Daoy (cell line): ENCODE measurements at places on chromosomes 4 and X.

GRCh38 chr4:119284876-119285780 lies 36.8 kb downstream of the FABP2 start:
- DNase-seq, result no peak

- DNase-seq, result no peak
Measured at GRCh38 chr4:120055162-120055561, 11.5 kb downstream of the MAD2L1 start.

GRCh38 chr4:67744561-67745283 lies 9.5 kb downstream of the GNRHR start:
- no peak for DNase-seq

DNA sequence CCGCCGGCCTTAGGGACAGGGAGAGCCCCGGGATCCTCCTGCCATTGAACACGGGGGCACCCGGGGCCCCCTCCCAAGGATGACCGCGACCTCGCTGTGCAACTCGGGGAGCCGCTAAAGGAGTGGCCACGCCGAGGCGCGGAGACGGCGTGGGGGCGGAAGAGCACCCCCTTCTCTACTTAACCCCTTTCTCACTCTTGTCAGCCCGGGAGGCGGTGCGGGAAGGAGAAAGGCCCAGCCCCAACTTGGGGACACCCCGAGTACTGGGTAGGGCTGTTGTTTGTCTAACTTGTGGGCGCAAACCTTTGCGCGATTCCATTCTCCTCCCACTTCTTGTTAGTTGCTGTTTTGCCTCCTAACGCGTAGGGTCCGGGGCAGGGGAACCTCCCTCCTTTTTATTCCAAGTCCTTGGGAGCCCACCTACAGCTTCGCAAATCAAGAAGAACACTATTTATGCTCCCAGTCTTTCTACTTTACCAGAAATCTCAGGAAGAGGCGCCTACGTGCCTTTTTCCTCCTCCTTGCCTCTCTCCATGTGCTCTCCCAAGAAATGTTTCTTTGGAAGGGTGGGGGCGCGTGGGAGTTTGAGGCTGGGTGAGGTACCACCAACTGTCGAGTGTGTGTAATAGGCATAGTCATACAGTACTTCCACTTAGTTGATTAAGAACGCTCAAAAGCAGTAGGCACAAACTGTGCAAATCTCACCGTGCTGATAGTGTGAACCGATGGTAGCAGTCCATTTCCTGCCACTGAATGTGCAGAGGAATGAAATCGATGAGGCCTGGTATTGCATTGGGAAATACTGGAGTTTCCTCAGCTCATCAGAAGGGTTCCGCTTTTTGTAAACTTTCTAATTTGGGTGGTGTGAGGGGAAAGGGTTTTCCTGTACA lies 813 bp downstream of the DIAPH2 start:
- DNase-seq, result peak; percentile 57

DNA sequence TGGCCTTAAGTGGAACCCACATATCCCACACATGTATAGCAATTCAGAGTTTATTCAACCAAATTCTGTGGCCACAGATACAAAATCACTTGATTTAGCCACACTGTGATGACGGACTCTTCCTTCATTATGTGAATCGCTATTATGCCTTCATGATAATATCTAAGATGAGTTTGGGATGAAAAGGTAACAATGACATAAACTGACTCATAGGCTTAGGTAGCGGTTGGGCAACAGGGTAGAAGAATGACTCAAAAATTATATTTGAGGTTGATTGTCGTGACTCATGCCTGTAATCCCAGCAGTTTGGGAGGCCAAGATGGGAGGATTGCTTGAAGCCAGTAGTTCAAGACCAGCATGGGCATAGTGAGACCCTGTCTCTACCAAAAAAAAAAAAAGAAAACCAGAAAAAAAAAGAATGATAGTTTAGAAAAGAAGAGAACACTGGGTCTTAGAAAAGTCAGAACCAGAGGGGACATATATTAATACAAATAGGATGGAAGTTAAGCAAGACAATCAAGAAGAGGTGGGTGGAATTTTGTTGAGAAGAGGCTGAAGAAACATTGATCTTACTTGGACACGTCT lies 70.4 kb upstream of the USP9X start:
- DNase-seq, result peak; percentile 54

GRCh38 chrX:155068165-155068564 lies 2.8 kb downstream of the CMC4 start:
- peak; percentile 55 for DNase-seq

DNA sequence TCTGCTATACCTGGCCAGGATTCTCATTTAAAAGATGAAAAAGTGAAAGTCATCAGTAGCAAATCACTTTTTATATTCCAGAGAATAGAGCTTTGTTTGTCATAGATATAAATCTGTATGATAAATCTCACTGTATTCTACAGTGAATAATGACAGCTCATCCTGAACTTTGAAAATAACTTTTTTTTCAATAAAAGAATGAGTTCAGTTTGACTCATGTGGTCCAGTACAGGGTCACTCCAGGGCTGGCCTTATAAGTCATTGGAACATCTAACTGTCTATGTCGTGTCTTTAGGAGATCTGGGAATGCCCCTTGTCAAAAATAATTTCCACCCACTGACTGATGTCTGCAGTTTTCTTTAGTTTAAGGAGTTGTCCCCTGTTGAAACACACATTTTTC lies 18.5 kb upstream of the CXCL8 start:
- no peak for DNase-seq

- DNase-seq, result no peak
Measured at GRCh38 chrX:100341142-100341510, 68.9 kb downstream of the PCDH19 start.

GRCh38 chrX:69014200-69014599 lies 151.1 kb downstream of the PJA1 start:
- peak; percentile 10 for DNase-seq

GRCh38 chrX:78326401-78326800 lies 1.0 kb downstream of the CYSLTR1 start:
- DNase-seq, result no peak

- DNase-seq, result no peak
Measured at GRCh38 chrX:150503898-150504219, 64.6 kb upstream of the MTM1 start.

GRCh38 chr4:138199568-138200235 lies 42.4 kb downstream of the SLC7A11 start:
- peak; percentile 3 for DNase-seq

GRCh38 chr4:37765741-37766140 lies 60.7 kb upstream of the PGM2 start:
- no peak for DNase-seq

- no peak for DNase-seq
Measured at GRCh38 chrX:55033429-55033828, 2.7 kb upstream of the ALAS2 start.

GRCh38 chr4:744212-744841 lies 38.7 kb downstream of the PCGF3 start:
- no peak for DNase-seq

DNA sequence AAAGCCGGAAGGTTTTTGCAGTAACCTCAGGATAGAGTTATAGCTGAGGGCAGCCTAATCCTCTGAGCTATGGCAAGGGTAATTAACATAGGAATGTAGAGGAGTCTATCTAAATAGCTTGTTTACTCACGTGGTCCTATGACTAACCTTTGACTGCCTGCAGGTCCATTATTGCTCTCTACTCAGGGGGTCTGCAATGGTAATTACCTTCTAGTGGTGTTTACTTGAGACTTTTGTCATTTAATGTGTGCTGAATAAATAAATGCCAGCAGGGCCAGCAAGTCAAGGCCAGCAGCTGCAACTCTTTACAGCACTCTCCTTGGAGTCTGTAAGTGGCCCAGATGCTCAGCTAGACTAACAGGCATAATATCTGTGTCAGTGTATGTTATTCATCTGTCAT lies 212.7 kb upstream of the FMR1 start:
- no peak for DNase-seq

DNA sequence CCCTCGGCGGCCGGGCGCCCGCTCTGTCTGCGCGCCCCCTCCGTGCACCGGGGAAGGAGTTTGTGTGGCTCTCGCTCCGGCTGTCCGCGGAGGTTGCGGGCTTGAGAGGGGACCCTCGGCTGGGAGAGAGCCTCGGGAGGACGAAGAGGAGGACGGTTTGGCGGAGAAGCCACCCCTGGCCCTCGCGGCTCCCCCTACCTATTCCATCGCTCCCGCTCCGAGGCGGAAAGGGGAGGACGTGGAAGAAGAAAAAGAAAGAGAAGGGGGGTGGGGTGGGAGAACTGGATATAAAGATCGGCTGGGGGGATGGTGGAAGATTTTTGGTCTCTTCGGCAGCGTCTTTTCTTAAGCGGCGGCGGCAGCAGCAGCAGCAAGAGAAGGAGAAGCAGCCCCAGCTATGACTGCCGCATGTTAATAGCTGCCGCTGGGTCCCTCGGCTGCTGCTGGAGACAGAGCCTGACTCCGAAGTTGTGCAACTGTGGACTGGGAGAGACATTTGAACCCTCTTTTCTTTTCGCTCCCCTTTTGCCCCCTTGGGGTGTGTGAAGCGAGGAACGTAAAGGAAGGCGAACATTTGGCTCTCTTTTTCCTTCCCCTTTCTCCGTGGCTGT lies 895 bp downstream of the ADGRL3 start:
- peak; percentile 12 for DNase-seq

- no peak for DNase-seq
Measured at GRCh38 chr4:104064646-104065577, 345.1 kb upstream of the TACR3 start.

- no peak for DNase-seq
Measured at GRCh38 chrX:38804432-38804681, 3.1 kb downstream of the MID1IP1 start.

GRCh38 chr4:8221476-8221875 lies 22.4 kb downstream of the SH3TC1 start:
- DNase-seq, result no peak

DNA sequence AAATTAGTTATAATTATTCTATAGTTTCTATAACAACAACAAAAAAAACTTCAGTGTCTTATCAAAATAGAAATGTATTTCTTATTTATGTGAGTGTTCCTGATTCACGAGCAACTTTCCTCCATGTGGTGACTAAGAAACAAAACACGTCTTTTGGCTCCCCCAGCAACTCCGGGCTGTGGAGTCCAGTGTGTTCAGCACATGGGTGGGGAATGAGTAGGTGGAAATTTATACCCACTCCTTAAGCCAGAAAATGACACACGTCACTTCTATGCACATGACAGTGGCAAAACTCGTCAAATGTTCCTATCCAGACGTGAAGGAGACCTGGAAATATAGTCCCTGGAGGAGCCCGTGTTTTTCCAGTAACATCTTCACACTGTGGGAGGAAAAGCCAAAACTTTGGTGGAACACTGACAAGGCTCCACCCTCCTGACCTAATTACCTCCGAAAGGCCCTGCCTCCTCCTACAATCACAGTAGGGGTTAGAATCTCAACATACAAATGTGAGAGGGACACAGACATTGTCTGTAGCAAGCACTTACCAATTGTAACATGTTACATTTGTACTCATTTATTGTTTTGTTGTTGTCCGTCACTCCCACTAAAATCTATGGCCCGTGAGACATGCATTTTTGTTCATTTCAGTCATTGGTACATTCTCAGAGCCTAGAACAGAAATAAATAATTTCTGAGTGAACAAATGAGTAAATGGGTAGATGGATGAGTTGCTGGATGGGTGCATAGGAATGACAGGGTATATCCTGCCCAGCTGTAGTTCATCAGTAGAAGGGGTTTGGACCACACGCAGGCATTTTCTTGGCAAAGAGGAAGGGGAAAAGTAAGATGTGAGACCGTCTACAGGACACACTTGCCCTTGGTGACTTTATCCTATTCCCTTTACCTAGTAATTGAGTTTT lies 605.8 kb upstream of the TENM3 start:
- DNase-seq, result no peak

DNA sequence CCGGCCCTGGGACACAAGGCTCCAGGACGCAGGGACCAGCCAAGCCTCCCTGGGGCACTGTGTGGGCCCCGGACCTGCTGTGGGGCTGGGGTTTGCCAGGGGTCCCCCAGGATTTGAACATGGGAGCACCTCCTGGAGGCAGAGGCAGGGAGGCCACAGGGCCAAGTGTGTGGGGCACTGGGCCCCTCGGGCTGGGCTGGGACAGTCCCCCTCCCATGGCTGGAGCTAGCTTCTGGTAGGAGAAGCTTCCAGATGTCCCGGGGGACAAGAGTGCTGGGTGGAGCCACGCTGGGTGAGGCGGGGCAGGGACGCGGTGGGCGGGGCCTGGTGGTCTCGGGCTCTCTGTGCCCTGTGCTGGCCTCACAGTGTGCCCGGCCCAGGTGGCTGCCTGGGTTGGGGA lies 18.6 kb downstream of the FGFRL1 start:
- DNase-seq, result peak; percentile 41

- DNase-seq, result no peak
Measured at GRCh38 chr4:8030121-8030781, 90.6 kb upstream of the AFAP1 start.

DNA sequence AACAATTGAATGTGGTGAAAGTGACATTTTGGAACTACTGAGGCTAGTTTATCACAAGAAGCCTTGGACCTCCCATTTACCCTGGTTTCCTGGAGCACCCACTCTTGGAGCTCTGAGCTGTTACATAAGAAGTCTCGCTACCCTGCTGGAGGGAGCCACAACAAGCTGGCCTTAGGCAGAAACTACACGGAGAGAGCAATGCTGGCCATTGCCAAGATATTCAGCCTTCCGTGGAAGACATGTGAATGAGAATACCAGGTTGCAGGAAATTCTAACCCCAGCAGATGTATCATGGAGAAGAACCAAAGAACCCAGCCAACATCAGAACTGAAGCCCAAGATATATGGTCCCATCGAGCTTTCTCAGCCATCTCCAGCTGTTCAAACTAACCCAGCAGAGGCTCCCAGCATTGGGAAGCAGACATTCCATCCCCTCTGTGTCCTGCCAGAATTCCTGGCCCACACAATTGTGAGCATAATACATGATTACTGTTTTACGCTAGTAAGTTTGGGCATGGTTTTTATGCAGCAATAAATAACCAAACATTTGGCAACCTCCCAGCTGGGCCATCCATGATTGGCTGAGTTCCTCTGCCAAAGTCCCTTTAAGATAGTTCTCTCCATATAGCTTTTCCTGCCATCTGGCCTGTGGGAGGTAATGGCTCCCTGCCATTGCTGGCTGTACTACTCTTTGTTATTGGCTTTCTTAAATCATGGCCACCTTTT lies 17.9 kb upstream of the PDE5A start:
- DNase-seq, result no peak

GRCh38 chrX:101219864-101220346 lies 319 bp downstream of the DRP2 start:
- DNase-seq, result no peak

DNA sequence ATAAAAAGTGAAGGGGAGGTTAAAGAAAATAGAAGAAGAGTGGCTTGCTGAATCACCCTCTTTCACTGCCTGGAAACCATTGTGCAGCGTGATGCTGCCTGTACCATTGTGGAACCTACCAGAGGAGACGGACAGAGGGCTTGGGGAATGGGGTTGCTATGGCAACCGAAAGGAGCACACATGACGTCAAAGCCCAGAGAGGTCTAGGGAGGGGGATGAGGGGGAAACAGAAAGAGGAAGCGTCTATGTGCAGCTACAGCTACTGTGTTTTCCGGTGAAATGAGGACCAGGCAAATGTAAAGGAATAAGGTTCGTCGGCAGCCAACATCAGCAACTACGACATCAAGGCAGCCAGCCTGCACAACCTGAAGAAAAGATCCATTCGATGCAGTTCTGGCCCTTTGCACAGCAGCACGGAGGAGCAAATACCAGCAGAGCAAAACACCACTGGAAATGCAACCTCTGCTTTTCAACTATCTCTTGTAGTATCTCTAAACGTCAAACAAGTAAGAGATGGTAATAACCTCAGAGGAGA lies at the start of gene MAPK10:
Gene MAPK10 (minus strand): TSS at position 110 of the 535 bp plus-strand sequence.
- peak; percentile 54 for DNase-seq
